Cortex of kidney (tissue), 1 donor: ENCODE measurements at places on chromosomes 4 and X.

- no peak for DNase-seq
These were observed 165.0 kb upstream of the CTSO start for GRCh38 chr4:156118507-156119220.

- no peak for DNase-seq
These were observed 43.7 kb downstream of the OTOP1 start for GRCh38 chr4:4182835-4183568.

GRCh38 chr4:47836641-47837093, 1.2 kb downstream of the CORIN start:
- DNase-seq, result no peak

GRCh38 chr4:56261027-56261426, 126.3 kb downstream of the AASDH start:
- DNase-seq, result no peak

DNA sequence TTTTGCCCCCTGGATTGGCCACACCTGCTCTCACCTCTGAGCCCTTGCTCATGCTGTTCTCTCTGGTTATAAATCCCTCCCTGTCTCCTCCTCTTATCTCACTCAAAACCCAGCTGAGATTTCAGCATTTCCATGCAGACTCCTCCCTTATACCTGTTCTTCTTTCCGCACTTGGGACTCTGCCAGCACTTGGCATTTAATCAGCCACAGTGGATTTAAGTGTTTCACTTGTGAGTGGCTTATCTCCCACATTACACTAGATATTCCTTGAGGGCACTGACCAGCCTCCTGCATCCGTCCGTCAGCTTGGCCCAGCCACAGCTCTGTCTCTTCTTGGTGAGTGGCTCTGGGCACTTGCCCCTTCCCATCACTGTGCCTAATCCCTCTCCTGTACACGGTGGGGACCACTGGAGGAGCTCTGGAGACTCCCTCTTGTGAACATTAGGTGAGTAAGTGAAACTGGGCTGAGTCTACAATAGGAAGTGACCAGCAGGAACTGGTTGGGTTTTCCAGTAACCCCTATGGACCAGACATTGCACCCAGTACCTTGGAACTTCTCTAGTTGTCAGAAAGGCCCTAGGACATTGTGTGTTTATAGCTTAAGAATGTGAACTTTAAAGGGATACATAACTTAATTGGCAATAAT, 19.9 kb downstream of the FGFBP1 start:
- no peak for DNase-seq
